T-helper 2 cell (primary cell): ENCODE measurements at places on chromosomes 2 and 18.

DNA sequence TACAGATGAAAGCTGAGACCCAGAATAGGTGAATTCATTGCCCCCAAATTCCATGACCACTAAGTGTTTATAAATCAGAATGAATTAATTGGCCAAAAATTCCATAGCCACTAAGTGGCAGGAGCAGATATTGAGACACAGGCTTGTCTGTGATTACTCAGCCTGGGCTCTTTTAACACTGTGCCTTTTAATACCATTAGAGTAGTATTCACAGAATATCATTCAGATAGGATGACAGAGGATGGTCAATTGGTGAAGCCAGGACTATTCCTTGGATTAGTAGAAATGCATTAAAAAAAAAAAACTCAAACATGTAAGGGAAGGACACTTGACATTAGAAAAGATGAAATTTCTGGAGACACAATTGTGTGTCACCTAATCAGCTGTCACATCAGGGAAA, 698.6 kb downstream of the DCC start:
- DNase-seq = no peak

DNA sequence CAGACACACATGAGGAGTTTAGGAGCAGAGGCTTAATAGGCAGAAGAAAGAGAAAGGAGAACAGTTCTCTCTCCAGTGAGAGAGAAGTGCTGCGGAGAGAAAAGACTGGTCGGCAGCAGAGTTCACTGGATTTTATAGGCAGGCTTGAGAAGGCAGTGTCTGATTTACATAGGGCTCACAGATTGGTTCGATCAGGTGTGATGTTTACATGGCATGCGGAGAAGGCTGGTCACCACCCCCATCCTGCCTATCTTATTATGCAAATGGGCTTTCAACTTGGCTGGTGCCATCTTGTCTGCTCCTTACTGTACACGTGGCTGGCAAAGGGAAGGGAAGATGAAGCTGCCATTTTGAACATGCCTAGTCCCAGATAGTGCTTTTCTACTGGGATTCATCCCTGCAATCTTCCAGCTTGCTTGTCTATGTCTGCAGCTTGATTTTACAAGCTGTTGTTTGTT, 113.4 kb downstream of the AP1S3 start:
- DNase-seq = no peak

GRCh38 chr2:127857265-127857808, 618 bp downstream of the POLR2D start:
- DNase-seq = no peak

GRCh38 chr2:206831442-206831995, 66.1 kb downstream of the FASTKD2 start:
- DNase-seq = no peak

DNA sequence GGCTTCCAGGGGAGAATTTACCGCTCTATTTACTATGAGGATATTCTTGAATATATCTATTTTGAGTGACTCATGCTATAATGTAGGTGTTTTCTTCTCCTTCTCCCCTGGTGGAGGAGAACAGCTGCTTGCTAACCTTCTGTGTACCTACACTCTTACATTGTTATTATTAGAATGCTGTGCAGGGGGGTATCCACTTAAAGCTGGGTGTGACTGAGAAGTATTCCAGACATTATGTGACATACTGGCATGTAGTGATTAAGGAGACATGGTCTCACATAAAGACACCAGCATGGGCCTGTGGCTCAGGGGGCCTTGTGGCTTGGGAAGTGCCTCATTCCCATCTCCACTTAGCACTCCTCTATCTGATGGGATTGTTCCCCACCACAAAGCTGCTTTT, 287.9 kb downstream of the PTPRM start:
- DNase-seq = no peak

DNA sequence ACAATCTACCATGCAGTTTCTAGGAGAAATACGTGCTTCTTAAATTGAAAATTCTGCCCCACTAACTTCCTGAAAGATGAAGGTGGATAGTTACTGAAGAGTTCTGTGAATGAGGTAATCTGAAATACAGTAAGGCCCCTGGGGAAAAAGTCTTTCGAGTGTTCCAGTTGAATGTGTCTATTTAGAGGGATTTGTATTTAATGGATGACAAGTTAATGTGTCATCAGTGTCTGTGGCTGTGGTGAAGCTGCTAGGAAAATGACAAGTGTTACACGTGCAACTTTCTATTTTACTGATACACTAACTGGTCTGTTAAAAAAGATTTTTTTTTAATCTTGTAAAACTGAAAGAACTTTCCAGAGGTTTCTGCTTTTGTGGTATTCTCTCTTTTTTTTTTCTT, 384.6 kb downstream of the STK39 start:
- no peak for DNase-seq

- no peak for DNase-seq
Observed at GRCh38 chr18:42576124-42576523, 539.4 kb downstream of the RIT2 start.

DNA sequence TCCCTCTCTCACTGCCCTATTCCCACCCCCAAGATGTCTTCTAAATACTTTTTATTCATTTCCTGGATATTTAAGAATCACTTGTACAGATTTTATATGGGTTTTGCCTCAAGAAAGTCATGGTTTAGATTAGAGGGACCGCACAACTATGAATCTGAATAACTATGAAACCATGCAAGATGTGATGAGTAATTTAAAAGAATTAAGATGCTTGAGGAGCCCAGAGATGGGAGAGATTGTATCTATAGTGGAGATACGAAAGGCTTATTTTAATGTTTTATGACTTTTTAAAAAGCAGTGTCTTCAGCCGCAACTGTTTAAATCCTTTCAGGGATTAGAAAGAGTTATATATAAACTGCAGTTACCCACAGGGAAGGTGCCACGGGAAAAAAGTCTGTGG, 324.1 kb downstream of the LPIN1 start:
- peak; percentile 85 for DNase-seq

- DNase-seq = no peak
Observed at GRCh38 chr2:78290581-78291214, 734.8 kb upstream of the REG3G start.

- no peak for DNase-seq
Observed at GRCh38 chr2:59655809-59656208, 897.6 kb downstream of the BCL11A start.

GRCh38 chr18:25166113-25166512, 185.9 kb downstream of the ZNF521 start:
- no peak for DNase-seq

GRCh38 chr2:99926986-99927385, 215.4 kb downstream of the AFF3 start:
- DNase-seq = no peak
